ENCODE measurements at places on chromosomes 1 and 21.

GRCh38 chr1:84086189-84086588 is 57.9 kb upstream of the PRKACB start:
- DNase-seq, result no peak

GRCh38 chr1:50977575-50978143 is 7.6 kb downstream of the CDKN2C start:
- peak; percentile 58 for DNase-seq

- DNase-seq, result no peak
These were observed 94.8 kb downstream of the EBNA1BP2 start for GRCh38 chr1:43077273-43077672.

GRCh38 chr1:238119060-238119459 is 228.3 kb upstream of the ZP4 start:
- DNase-seq, result no peak

- no peak for DNase-seq
These were observed 110.1 kb downstream of the ZBTB18 start for GRCh38 chr1:244161236-244161510.

DNA sequence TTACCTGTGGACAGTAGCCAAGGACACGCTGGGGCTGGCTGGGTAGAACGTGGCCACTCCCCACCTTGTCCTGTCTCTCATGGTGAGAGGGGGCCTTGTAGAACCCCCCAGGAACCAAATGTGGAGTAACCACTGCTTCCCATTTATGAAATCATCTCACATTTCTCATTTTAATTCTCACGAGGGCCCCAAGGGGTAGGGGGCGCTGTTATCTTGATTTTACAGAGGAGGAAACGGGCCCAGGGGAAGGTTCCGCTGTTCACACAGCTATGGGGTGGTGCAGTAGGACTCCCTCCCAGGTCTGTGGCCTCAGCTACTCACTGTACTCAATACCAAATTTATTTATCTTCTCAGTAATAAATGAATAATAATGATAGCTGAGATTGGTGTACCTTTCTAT is 5.5 kb downstream of the SMPDL3B start:
- DNase-seq, result no peak

- DNase-seq, result no peak
These were observed 54.3 kb upstream of the CD1D start for GRCh38 chr1:158126425-158126824.

DNA sequence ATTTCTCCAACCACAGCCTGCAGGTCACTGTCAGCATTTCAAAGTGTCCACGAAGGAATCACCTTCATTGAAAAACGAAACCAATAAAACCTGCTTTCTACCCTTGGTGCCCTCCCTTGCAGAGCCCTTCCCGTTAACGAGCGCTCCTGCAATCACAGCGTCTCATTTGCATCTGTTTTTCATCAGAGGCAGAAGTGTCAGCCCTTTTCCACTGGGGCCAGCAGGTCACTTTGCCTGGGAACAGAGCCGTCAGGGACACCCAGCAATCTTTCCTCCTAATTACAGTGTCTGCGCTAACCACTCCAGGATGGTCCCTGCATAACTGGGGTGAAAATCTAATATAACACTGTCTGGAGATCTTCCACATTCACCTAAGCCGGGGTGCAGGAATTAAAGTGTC is 85.3 kb downstream of the PSMG1 start:
- no peak for DNase-seq

DNA sequence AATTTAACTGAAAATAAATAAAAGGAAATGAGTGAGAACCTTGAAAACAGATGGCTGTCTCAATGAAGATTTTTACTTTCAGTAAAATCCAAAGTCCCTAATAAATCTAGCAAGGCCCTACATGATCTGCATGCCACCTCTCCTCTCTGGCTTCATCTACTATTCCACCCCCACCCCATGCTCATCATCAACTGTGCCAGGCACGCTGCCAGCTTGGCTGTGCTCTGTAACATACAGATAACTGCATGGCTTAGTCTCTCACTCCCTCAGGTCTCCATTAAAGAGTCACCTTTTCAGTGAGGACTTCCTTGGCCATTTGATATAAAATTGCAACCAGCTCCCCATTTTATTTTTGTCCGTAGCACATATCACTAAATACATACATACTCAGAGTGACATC is 26.7 kb downstream of the RGSL1 start:
- no peak for DNase-seq

DNA sequence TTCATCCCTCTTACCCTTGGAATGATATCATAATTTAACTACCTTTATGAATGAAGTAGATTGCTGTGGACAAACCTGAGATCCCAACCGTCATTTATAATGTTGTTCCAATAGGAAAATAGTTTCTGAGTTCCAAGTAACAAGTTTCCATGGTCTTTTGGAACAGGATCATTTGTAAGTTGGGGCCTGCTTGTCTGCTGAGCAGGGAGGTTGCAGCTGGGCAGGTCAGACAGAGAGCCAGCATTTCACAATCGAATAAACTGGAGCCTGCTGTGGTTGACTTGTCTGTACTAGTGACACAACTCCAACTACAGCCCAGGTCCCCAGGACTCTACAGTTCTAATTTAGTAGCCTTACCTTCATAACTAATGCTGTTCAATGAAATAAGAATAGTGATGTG is 18.6 kb upstream of the RALGPS2 start:
- DNase-seq, result no peak

GRCh38 chr1:36324353-36324703 is 883 bp upstream of the EVA1B start:
- no peak for DNase-seq

- no peak for DNase-seq
These were observed 35.5 kb upstream of the IGSF21 start for GRCh38 chr1:18072066-18072465.

DNA sequence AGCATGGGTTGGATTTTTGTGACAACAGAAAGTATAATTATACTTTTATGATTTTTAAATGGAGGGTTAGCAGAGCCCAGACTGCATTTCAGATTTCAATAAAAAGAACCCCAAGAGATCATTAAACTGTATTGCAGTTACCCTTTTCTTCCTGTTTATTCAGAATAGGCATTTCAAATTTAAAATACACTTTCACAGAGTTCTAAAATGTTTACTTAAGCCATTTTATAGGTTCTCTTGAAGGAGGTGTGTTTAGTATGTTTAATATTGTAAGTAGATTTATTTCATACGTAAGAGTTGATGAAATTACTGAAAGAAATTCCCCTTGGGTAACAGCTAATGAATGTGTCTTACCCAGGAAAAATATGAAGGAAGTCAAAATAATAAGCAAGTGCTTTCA is 17.4 kb downstream of the UAP1 start:
- DNase-seq, result no peak

DNA sequence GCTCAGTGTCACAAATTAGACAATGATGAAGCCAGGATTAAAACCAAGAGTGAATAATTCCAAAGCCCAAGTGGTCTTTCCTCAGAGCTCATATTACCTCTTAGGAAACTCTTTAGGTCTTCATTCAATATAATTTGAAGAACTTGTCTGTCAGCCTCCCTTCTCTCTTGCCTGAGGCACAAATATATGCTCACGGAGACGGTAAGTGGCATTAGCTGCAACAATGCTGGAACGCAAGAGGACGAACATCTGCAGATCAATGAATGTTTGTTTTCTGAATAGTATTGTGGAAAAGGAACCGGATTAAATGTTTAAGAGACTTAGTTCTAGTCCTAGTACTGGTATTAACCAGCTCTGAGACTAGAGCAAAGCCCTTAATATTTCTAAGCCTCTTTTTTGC is 39.7 kb upstream of the LYST start:
- no peak for DNase-seq

DNA sequence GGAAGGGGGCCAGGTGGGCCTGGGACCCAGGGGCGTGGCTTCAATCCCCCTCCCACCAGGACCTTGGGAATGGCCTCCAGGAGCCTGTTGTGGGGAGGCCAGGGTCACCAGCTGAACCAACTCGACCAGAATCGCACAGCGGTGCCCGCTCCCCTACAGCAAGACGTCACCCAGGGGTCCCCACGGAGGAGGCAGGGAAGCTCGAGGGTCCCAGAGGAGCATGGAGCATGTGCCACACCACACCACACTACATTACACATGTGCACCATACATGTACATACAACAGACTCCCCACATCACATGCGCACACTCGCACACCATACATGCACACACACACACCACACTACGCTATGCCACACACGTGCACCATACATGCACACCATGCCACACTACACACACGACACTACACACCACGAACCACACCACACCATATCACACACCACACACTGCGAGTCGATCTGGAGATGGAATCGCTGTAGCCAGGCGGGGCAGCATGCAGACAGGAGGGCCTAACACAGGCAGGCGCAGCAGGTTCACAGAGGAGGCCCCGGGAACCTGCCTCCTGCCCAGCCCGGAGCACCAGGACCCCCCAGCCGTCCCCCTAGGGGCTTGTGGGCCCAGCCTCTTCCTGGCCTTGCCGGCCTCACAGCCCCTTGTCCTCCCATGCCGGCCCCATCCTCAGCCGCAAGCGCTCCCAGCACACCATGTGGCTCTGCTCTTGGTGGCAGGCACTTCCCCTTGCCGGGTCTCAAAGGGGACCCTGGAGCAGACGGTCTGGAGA is 596 bp downstream of the ITGB2 start:
- no peak for DNase-seq

GRCh38 chr21:38178653-38179470 is 77.9 kb upstream of the KCNJ15 start:
- DNase-seq, result no peak

DNA sequence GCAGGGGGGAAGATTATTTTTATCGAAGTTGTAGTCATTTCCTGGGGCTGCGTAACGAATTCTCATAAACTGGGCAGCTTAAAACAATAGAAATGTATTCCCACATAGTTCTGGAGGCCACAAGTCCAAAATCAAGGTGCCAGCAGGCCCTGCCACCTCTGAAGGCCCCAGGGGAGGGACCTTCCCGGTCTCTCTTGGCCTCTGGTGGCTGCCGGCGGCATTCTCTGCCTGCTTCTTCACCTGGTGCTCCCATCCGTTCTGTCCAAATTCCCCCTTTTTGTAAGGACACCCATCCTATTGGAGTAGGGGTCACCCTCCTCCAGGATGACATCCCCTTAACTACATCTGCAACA is 92.8 kb downstream of the PDE9A start:
- no peak for DNase-seq

GRCh38 chr1:202848191-202848542 is 37.4 kb downstream of the PCAT6 start:
- DNase-seq, result no peak

GRCh38 chr1:207414606-207415108 is 39.5 kb upstream of the CR2 start:
- no peak for DNase-seq

DNA sequence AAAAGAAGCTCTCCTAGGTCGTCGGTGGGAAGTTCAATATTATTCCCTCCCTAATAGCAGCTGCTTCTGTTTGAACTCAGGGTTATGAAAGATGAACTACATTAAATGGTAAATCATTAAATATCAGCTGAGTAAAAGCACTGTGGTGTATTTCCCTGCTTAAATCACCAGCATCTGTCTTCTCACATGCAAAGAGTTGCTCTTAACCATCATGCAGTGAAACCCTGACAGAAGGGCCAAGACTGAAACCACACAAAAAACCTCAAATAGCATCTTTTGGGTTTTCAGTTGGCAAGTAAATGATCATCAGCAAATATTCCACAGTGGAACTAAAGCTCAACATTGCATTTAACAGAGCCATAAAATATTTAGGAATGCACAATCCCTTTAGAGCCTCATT is 380.0 kb upstream of the ADGRL2 start:
- DNase-seq, result no peak

DNA sequence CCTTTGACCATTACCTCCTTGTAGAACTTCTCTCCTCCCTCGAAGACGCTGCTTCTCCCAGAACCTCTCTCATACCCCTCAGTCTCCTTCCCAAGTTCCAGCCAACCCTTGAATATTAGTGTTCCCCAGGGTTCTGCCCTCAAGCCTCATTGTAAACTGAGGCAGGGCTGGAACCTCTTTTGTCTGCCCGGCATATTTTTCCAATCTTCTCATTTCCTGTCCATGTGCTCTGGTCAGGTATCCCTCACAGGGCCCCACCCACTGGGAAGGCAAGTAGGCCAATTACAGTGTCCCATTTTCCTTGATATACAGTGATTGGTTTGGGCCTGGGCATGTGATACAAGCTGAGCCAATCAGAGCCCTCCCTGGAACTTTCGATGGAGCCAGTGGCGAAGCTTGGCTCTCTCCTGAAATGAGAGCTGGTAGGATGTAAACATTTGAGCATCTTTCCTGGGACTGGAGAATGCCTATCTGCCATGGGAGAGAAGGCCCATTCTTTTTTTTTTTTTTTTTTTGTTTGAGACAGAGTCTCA is 57.1 kb upstream of the ID3 start:
- no peak for DNase-seq

DNA sequence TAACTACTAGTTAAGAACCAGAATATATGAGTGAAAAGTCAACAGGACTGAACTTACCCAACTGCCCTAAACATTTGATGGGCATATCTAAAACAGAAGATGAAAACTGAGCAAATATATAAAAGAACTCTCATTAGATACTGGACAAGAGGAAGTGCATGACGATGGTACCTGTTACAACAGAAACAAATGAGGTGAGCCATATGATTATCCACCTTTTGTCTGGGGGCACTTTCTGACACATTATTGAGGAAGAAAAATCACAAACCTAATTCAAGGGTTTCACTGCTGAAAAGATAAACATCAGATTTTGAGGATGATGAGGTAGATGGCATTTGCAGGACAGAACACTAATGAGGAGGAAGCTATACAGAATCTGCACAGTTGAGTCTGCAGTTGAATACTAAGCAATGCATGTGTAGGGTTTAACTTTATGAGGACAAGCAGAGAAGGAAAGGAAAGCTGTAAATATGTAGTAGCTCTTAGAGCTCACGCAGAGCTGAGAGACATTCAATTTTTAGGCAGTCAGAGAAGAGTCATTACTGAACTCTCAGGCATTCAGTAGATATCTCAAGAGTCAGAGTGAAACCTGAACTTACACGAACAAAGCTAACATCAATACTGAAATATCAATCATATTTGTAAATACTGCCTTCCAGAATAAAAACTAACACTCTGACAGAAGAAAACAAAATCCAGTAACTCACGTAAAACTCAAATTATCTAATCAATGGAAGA is 262.1 kb downstream of the AKT3 start:
- DNase-seq, result no peak

GRCh38 chr1:225845571-225846259 is 35.8 kb downstream of the EPHX1 start:
- peak; percentile 53 for DNase-seq

- DNase-seq, result no peak
These were observed 38.3 kb downstream of the SKI start for GRCh38 chr1:2266301-2266975.

DNA sequence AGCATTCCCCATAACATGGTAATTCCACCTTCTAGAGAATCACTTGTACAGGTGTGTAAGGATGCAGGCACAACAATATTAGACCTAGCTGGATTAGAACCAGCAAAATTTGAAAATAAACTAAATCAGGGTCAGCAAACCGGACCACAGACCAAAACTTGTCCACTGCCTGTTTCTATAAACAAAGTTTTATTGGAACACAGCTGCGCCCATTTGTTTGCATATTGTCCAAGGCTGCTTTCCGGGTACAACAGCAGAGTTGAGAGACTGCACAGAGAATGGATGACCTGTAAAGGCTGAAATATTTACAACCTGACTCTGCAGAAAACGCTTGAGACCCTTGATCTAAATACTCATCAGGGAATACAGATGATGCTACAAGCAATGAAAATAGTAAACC is 73.6 kb upstream of the SLC45A1 start:
- DNase-seq, result no peak

All from RCC 7860 (cell line).